ENCODE measurements at places on chromosomes 3 and 15.

DNA sequence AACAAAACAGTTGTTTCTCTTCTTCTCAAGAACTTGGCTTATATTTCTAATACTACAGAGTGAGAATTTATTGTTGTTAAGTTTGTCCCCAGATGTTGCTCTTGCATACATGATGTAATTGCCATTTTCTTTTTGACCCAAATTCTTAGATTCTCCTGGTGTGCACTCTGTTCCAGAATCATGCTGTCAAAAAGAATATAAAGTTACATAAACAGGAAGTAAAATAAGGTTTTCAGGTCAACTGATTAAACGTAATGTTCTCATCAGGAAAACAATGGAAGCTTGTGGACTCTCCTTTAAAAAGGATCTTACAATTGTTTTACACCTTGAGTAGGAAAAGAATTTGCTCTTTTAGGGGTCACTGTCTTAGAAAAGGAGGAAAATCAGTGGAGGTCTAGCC, 121.8 kb downstream of the ADAM10 start:
- DNase-seq, result no peak

- DNase-seq, result no peak
Measured at GRCh38 chr3:196793246-196793645, 53.6 kb downstream of the PAK2 start.

DNA sequence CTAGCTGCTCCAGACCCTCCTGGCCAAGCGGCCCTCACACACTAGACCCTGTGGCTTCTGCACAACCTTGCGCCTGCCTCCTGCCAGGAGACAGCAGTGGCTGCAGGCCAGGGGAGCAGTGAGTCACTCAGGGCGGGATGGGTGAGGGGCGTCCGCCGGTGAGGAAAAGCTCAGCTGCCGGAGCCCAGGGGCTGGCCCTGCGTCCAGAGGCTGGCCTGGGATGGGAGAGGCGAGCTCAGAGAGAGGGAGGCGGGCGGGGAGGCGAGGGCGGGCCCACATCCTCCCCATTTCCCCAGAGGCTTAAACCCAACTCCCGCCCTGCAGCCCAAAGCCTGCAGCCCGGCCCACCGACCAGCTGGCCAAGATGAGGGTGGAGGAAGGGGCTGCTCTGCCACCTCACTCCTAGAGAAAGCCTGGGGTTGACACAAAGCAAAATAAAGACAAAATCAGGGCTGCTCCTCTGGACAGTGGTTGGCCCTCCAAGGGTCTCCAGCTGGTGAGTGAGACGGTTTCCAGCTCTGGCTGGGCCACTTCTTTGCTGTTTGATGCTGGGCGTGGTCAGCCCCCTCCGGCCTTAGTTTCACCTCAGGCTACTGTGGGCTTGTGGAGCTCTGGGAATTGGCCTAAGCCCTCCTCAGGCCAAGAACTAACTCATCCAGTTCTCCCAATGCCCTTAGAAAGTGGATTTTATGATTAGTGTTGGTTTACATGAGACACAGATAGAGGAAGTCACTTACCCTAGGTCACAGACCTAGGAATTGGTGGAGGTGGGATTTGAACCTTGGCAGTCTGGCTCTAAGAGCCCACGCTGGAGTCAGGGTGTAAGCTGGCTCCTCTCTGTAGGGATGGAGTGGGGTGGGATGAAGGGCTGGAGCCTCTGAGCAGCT, 50.6 kb downstream of the IQSEC1 start:
- DNase-seq, result no peak

DNA sequence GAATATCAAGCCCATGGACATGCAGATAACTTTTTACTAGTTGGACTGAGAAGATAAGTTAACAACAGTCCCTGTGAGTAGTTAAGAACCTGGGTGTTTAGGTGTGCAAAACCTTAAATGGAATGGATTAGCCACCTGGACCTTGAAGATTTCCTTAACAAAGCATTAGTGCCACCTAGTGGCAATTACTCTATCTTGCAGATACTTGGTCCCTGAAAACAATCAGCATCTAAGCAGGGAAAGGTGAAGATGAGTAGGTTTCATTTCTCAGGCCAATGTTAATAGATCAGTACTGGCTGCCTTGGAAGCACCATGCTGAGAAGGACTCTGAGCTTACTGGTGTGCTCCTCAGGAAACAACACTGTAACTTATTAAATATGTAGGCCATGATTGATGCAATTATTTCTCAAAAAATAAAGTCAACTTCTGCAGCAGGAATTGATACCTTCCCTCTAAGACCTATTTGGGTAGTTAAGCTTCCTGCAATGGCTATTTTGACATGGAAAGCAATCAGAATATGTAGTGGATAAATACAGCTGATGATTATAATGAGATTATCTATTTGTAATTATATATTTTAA, 329.4 kb downstream of the TBC1D5 start:
- DNase-seq, result peak; percentile 7

DNA sequence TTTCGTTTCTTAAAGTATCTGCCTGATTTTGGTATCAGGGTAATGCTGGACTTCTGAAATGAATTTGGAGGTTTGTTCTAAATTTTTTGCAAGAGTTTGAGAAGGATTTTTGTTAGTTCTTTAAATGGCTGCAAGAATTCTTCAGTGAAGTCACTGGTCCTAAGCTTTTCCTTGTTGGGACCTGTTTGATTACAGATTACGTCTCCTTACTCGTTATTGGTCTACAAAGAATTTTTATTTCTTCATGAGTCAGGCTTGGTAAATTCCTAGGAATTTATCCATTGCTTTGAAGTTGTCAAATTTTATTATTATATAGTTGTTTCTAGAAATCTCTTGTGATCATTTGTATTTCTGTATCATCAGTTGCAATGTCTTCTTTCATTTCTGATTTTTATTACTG, 196.0 kb downstream of the DPH6 start:
- DNase-seq, result no peak

- DNase-seq, result no peak
Measured at GRCh38 chr15:60376677-60377095, 21.1 kb downstream of the ANXA2 start.

DNA sequence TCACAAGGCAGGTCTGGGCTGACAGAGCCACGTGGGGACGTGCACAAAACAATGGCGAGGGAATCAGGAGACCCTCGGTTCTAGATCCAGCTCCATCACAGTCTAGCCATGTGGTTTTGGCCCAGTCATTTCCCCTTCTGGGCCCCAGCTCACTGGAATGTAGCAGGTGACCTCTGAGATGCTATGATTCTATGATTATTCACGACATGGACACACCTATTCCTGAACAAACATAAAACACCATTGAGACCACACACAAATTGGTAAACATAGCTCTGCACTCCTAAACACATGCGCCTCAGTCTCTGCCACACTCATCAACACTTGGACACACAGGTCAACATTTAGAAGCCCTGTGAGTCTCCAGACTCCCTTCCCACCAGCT, 9.0 kb downstream of the IGDCC4 start:
- no peak for DNase-seq

DNA sequence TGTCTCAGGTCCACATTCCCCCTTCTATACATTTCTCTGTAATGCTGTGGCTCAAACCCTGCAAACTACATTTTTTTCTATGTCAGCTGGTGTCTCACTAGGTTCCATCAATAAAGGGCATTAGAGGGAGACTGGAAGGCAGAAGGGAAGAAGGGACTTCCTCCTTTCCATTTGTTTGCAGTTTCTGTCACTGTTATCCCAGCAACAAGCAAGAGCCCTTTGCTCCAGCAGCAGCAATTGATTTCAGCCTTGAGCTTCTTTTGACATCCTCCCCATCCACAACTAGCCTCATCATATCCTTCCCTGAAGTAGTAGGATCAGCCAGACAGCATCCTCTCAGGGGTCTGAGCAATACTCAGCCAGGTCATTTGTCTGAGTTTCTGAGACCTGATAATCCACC, 5.3 kb upstream of the NCK1 start:
- no peak for DNase-seq

- no peak for DNase-seq
Measured at GRCh38 chr3:117358717-117359314, 649.2 kb downstream of the TUSC7 start.

DNA sequence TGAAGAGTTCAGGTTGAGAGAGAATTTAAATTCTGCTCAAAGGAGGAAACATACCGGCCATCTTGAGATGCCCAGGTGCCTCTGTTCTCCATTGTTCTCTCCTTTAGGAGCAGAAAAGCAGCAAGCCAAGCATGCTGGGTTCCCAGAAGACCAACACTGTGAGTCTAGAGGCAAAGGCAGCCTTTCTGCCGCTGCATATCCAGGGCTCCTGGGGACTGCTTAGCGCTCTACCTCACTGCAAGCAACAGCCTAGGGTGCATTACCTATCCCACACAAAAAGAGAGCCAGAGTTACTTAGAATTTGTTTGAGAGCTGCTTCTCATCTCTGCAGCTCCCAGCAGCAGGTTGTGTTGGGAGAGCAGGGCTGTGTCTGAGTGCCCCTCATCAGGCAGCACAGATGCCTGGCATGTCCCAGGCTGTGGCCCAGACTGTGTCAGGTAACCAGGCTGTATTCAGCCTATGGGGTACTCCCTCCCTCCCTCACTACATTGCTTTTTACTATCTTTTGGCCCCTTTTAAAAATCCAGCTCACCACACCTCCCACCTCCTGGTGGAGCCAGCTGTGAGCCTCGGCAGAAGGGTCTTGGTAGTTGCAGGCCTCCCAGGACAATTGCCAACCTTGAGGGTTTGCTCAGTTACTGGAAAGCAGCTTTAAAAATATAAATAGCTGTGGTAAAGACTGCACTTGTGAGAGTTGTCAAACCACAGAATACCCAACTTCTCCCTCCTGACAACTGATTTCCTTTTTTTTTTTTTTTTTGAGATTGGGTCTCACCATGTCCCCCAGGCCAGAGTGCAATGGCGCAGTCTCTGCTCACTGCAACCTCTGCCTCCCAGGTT, 30.2 kb downstream of the BCL2L10 start:
- no peak for DNase-seq

- DNase-seq, result no peak
Measured at GRCh38 chr3:152729906-152730305, 105.0 kb upstream of the P2RY1 start.

- no peak for DNase-seq
Measured at GRCh38 chr15:37682304-37682703, 252.1 kb upstream of the TMCO5A start.

DNA sequence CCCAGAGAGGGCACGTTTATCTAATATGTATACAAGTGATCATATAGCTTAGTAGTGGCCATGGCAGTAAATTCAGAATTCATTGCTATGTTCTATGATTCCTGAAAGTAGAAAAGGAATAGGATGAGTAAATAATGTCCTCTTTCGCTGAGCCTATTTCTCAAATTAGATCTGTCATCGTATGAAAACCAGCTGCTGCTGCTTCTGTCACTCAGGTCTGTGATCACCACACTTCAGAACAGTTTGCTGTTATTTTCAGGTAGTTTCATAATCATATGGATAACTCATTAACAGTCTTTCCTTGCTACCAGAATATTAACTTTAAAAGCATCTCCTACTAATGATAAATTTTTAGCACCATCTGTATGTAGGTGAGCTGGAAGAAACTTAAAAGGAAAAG, 289.1 kb upstream of the AZI2 start:
- no peak for DNase-seq

- peak; percentile 44 for DNase-seq
Measured at GRCh38 chr3:10274601-10275000, 18.1 kb downstream of the GHRL start.

GRCh38 chr15:96466389-96466947, 136.0 kb downstream of the NR2F2 start:
- no peak for DNase-seq

DNA sequence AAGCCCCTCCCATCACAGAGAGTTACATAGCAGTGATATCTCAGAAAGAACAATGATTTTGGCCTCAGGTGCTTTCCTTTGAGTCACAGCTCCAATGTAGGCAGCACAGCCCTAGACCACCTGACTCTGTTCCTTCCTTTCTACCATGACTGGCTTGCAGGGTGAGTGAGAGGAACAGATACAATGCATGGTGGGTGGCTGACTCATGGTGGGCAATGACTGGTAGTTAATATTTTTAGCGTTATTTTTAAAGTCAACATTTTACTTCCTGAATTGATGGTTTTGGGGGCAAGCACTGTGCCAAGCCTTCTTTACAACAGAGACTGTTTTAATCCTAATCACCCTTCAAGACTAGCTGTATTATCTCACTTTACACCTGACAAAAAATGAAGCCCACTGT, 32.8 kb upstream of the ST3GAL6 start:
- DNase-seq, result no peak

- no peak for DNase-seq
Measured at GRCh38 chr3:66107855-66108254, 69.1 kb upstream of the MAGI1 start.

- no peak for DNase-seq
Measured at GRCh38 chr3:68764554-68764953, 167.8 kb downstream of the TAFA4 start.

DNA sequence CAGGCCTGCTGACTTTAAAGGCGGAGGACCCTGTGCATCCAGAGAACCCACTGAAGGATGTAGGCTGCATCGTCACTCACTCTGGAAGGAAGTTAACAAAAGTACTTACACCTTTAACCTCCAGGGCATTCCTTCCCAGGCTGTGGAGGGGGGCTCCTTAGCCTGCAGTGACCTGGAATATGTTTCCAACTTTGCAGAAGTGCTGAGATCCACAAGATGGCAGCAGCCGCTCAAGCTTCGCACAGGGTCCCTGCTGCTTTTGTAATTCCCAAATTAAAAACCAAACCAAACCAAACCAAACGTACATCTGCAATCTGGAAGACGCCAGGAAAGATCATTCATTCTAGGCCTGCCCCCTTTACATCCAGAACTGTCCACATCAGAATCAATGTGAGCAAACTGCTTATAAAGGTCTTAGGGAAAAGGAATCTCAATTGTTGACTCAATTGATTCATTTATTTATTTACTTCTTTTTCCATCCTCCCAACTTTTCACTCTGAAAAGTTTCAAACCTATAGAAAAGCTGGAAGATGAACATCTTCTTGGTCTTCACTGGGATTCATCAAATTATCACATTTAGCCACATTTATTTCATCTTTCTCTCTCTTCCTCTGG, 70.5 kb upstream of the KLHL25 start:
- peak; percentile 4 for DNase-seq

GRCh38 chr3:101574388-101575112, 570 bp downstream of the PCNP start:
- peak; percentile 38 for DNase-seq

GRCh38 chr3:14540821-14541385, 761 bp upstream of the GRIP2 start:
- DNase-seq, result no peak

DNA sequence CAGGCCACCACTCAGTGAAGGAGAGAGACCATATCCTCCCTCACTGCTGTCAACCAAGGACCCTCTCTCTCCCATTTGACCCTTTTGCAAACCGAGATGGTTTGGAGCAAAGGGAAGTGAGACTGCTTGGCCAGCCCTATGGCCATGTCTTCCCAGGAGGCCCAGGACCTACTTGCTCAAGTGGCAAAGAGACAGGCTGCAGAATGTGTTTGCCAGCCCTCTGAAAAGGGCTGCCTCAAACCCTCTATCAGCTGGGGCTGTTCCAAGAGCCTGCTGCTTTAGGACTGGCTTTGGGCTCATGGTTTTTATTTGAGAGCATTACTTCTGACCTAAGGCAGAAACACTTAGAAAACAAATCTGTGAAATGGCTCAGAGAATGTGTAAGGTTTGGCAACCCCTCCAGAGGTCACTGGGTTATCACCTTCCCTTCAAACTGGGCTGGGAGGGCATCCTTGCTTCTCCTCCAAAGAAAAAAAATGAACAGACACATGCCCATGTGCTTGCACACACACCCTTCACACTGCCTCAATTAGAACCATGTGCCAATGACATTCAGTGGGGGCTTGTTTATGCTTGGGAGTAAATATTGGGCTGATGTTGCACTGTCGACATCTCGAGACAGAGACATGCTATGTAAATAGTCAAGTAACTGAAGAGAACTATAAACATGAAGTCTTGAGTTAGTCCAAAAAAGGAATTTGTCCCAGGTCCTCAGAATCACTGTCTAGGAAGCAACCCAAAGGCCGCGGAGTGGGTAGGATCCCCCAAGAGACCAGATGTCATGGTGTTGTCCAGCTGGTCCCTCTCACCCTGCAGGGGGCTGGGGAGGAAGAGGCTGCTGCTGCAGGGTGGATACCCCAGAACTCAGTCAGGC, 49.8 kb upstream of the CTDSPL start:
- no peak for DNase-seq

Measured in NCI-H774 (cell line).